ENCODE measurements at places on chromosomes 5 and 9. TPM values are rescaled to one million over a fixed set of nuclear protein-coding genes. Genes with fewer than 3 reads are reported as not detected.

GRCh38 chr5:1476967-1477310 lies 31.7 kb upstream of the SLC6A3 start:
- no peak for DNase-seq

GRCh38 chr5:136062366-136063274 lies 33.8 kb downstream of the TGFBI start:
- no peak for DNase-seq

DNA sequence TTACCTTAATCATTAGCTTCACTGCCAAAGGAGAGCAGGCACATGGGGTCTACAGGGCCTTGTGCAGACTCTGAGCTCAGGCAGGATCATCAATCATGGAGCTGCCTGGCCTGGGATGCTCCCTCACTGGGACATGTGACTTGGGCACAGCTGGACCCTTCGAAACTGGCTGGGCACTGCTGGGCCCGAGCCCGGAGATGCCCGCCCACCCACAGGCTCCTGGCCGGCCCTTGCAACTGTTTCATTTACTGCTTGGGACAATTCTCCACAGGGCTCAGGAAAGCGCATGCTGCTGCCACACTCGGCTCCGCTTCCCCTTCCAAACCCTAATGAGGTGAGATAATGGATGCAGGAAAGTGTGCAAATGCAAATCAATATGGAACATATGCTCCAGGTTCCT lies 387.5 kb downstream of the TRIM36 start:
- DNase-seq = peak; percentile 19

DNA sequence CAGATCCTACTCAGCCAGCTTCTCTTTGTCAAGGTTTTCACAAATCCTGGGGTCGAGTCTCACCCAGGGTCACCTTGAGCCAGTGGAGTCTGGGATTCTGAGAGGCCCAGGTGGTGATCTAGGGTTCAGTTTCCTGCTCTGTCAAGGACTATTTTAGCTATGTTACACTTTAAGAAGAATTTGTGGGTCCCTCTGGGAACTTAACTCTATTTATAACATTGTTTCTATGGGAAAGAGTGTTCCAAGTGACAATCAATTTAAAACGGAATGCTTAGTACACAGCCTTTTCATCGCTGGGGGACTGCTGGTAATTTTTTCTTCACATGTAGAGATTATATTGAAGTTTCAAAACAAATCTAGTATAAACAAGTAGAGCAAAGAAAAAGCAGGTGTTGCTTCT lies 26.9 kb upstream of the TMEM252 start:
- DNase-seq = no peak

GRCh38 chr9:4832786-4833579 lies 40.2 kb downstream of the RCL1 start:
- no peak for DNase-seq

The LVRN gene
- 1.3 TPM for polyA plus RNA-seq
